ENCODE measurements at places on chromosomes 6 and 20.

DNA sequence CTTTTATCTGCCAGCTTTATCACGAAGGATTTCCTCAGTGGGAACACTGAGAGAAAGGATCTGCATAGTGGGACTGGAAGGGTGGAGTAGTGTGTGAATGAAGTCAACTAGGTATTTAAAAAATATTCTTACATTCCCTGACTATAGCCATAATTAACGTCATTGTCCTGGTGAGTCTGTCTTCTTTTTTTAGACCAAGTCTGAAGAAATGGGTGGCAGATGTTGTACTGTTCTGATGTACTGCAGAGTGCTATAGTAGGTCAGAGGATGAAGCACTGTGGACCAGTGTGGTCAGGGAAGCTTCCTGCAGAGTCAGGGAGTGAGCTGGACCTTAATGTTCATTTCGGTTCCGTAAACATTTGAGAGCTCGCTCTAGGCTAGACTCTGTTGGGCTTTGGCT, 11.9 kb downstream of the TULP4 start:
- no peak for DNase-seq

DNA sequence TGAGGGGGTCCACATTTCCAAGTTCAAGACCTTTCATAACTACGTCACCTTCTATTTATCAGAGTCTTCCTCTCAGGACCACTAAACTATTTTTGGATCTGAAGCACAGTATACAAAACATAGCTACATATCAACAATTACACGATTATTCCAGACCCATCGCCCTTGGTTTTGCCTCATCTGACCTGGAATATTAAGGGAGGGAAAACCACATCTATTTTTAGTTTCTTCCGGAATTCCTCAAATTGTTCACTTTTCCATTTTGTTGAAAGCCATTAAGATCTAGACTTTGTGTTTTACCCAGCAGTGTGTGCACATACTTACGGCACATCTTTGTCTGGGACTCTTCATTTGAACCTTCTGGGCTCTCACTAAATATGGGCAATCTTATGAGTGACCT, 12.0 kb upstream of the ADGRF5 start:
- DNase-seq = no peak

DNA sequence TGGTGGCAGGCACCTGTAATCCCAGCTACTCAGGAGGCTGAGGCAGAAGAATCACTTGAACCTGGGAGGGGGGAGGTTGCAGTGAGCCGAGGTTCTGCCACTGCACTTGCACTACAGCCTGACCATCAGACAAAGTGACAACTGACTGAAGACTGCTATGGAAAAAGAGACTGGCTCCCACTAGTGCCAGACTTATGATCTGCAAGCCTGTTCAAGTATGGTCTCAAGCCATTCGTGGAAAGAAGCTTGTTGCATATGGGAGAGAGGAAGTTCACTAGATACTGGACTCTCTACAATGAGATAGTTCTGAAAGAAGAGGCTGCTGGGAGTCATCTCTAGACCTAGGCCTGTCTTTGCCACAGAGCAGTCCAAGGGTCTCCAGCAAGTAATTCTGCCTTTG, 26.7 kb downstream of the MDN1 start:
- no peak for DNase-seq

DNA sequence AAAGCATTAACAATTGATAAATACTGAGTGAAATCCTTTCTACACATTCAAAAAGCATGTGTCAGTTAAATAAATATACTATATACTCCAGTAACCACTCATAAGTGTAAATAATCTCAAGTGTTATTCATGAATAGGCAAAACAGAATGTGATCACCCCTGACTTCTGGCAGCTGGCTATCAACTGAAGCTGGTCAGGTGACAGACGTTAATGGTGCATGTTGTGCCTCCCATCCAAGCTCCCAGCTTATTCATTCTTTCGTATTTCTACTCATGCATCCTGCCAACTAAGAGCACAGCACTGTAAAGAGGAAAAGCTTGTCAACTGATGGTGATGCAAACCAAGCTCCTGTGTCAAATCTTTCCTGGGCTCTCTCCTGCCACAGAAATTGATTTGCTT, 7.7 kb downstream of the PSMB1 start:
- DNase-seq = no peak

GRCh38 chr6:155330133-155330734, 15.9 kb upstream of the TFB1M start:
- DNase-seq = no peak

DNA sequence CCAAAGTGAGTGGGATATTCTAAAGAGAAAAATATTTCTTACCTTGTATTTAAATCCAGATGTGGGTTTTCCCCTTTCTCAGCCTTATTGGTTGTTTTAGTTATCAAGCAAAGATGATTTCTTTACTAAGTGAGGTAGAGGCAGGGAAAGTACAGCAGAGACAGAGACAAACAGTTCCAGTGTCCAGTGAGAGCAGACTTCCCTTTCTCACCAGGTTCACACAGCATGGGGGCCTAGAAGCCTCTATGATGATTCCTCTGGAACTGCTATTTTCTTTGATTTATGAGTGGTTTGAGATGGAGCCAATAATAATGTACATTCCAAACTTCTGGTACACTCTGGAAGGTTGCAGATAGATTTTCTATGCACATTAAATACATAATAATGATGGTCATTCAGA, 234.0 kb upstream of the MARCKS start:
- DNase-seq = no peak

- no peak for DNase-seq
Measured at GRCh38 chr20:37274851-37275524, 13.4 kb upstream of the GHRH start.

GRCh38 chr6:44829836-44830235, 442.3 kb downstream of the CDC5L start:
- no peak for DNase-seq

DNA sequence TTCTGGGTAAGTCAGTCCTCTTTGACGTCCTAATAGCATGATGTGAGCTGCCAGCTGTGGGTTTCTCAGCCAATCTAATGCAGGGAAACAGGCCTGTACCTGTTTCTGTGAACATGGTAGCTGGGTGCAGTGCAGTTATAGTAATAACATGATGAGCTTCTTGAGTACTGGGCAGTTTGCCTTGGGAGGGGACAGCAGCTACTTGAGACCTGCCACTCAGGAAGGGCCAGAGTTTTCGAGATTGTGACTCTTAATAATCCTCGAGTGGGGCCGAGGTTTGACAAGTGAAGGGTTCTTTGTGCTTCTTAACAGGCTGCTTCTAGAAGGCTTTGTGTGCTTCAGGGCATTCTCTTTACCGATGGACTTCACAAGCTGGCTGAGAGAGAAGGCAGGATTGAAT, 180.1 kb downstream of the JARID2 start:
- DNase-seq = no peak

- DNase-seq = no peak
Measured at GRCh38 chr6:139659196-139659595, 284.7 kb upstream of the CITED2 start.

- DNase-seq = no peak
Measured at GRCh38 chr6:130993292-130993765, 69.7 kb downstream of the EPB41L2 start.

GRCh38 chr6:141123497-141123896, 1009.2 kb upstream of the GJE1 start:
- DNase-seq = no peak

DNA sequence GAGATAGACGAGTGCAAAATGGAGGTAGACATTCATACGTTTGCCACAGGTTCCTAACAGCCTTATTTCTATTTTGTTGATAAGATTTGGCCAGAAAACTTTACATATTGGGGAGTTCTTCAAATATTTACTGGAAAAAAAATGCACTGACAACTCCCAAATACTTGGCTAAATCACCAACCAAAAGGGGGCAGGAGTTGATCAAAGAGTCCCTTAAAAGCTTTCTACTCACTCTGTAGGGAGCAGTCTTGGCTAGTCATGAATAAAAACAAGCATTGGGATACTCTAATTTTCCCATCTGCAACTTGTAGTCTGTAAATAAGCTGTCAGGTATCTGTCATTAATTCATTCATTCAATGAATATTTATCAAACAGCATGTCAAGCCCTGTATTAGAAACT, 18.4 kb downstream of the TENT5A start:
- DNase-seq = no peak

GRCh38 chr6:157364705-157365104, 16.3 kb upstream of the ZDHHC14 start:
- DNase-seq = no peak

- no peak for DNase-seq
Measured at GRCh38 chr6:168374541-168375071, 55.0 kb upstream of the DACT2 start.

GRCh38 chr6:51675922-51676275, 411.5 kb downstream of the PKHD1 start:
- no peak for DNase-seq

GRCh38 chr6:168098431-168098861, 19.4 kb upstream of the FRMD1 start:
- DNase-seq = no peak

- DNase-seq = peak; percentile 44
Measured at GRCh38 chr6:14876778-14877613, 368.9 kb upstream of the JARID2 start.

GRCh38 chr6:70390067-70390466, 23.2 kb upstream of the FAM135A start:
- DNase-seq = no peak

- no peak for DNase-seq
Measured at GRCh38 chr20:36951979-36952738, 651 bp upstream of the SAMHD1 start.

DNA sequence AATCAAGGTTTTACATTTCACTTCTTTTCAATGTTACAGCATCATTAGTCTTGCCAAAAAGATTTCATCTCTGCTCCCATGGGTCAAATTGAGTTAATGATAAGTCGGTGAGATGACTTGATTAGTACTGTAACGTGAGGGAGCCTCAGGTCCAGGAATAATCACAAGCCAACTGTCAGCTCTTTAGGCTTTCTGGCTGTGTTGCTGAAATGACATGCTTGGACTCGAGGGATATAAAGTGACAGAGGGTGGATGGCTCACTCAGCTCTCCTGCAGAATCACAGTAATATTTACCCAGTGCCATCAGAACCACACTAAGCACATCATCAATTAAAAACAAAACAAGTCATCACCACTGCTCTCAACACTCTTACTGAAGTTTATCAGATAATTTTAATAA, 196.2 kb upstream of the THEMIS start:
- DNase-seq = no peak

GRCh38 chr6:14193524-14193923, 76.0 kb downstream of the CD83 start:
- DNase-seq = no peak

- no peak for DNase-seq
Measured at GRCh38 chr6:97026298-97026697, 101.8 kb downstream of the KLHL32 start.

DNA sequence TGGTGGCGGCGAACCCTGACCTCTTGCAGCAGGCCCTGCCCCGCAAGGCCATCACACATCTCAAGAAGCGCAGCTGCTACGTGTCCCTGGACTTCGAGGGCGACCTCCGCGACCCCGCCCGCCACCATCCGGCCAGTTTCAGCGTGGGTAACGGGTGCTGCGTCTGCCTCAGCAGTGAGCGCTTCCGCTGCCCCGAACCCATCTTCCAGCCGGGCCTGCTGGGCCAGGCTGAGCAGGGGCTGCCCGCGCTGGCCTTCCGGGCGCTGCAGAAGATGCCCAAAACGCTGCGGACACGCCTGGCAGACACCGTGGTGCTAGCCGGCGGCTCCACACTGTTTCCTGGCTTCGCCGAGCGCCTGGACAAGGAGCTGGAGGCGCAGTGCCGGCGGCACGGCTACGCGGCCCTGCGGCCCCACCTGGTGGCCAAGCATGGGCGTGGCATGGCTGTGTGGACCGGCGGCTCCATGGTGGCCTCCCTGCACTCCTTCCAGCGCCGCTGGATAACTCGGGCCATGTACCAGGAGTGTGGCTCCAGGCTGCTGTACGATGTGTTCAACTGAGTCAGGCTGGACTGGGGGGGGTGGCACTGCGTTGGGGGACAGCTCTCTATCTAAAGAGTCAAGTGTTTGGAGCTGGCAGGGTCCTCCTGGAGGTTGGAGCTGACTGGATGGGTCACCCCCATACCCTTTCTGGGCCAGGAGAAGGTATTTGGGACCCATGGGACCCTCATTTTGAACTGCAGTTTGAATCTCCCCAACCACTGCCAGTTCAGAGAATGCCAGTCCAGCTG, 1.1 kb downstream of the ACTL10 start:
- peak; percentile 83 for DNase-seq

- DNase-seq = no peak
Measured at GRCh38 chr20:52552181-52552872, 360.7 kb upstream of the ZFP64 start.

GRCh38 chr6:133644892-133645619, 243.9 kb upstream of the TCF21 start:
- no peak for DNase-seq

GRCh38 chr20:16613954-16614353, 40.7 kb upstream of the KIF16B start:
- no peak for DNase-seq

DNA sequence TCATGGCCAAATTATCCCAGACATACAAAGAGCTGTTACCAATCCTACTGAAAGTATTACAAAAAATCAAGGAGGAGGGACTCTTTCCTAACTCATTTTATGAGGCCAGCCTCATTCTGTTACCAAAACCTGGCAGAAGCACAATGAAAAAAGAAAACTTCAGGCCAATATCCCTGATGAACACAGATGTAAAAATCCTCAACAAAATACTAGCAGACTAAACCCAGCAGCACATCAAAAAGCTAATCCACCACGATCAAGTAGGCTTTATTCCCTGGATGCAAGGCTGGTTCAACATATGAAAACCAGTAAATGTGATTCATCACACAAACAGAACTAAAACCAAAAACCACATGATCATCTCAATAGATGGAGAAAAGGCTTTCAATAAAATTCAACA, 109.2 kb downstream of the C6orf118 start:
- DNase-seq = no peak

- no peak for DNase-seq
Measured at GRCh38 chr6:154522576-154522975, 12.1 kb upstream of the CNKSR3 start.

GRCh38 chr20:62233684-62234083, 4.6 kb upstream of the OSBPL2 start:
- DNase-seq = no peak

DNA sequence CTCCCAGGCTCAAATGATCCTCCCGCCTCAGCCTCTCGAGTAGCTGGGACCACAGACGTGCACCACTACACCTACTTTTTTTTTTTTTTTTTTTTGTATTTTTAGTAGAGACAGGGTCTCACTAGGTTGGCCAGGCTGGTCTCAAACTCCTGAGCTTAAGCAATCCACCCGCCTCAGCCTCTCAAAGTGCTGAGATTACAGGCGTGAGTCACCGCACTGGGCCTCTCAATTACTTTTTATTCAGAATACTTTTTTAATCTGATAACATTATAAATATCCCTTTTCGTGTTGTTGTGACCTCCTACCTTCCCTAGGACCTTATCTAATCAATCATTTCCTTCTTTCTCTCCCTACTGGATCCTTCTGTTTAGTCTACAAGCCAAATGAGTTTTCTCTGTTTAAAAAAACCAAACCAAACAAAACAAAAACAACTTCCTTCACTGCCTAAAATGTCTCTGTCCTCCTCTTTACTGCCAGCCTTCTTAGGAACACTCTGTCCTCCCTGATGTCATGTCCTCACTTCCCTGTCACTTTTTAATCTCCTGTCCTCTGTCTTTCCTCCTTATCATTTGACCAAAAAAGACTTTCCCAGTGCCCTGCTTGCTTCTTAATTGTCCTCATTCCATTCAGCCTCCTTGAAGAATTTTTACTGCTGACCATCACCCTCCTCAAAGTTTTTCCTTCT, 85.0 kb downstream of the CAP2 start:
- DNase-seq = no peak

All from stimulated activated CD4-positive, alpha-beta T cell treated with anti-CD3 and anti-CD28 coated beads, Interleukin-1b, Interleukin-23, amount 100 ng/mL, for 48 hours (primary cell).